ENCODE measurements at places on chromosomes 11 and 22.
A peak's percentile ranks its signal among the peaks of the same experiment; 100 is the strongest.

- DNase-seq: peak; percentile 19
Observed at GRCh38 chr11:60389279-60389910, 6.9 kb upstream of the MS4A14 start.

DNA sequence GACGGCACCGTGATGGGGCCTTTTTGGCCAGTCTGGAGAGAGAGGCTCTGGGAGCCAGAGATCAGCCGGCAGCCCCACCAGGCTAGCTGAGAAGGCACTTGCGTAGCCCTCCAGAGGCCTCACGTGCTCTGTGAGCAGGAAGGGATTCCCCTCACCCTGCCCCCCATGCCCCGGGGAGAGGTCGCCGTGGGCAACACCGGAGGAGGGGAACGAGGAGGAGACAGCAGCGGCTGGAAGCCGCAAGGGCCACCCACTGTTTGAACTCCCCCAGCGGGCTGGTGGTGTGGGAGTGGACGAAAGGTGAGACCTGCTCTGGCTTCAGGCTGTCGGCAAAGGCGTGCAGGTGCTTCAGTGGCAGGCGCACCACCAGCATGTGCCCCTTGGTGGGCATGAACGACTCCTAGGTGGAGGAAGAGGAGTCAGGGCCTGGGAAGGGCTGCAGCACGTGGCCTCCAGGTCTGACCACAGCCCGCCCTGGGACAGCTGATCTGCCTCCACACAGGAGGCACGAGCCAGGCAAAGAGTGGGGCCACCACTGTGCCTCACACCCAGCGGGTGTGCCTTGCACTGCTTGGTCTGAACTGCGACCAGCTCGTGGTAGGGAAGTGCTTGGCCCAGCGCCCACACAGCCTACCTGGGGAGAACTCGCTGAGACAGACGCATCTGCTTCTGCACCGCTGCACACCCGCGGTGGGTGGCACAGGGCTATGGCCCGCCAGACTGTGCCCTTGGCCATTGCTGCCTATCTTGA, 99.9 kb downstream of the MED15 start:
- DNase-seq: no peak

DNA sequence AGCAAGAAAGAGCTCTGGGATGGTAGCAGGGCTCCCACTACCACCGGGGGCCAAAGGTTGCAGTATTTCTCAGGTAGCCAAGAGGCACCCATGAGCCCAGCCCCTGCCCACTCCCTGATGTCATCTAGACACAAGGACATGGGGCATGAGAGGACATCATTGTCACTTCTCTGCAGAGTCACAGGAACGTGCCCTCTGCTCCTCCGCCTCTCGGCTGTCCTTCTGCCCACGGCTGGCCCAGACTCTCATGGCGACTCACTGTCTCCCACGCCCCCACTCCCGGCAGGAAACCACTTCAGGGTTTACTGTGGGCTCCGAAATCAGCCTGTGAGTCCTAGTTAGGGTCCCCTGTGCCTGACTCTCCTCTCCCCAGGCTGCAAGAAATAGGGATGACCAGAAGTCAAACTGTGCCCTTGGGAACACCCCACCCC, 1.8 kb upstream of the GAL start:
- no peak for DNase-seq

GRCh38 chr11:33461369-33462125, 204.4 kb downstream of the HIPK3 start:
- DNase-seq: no peak

DNA sequence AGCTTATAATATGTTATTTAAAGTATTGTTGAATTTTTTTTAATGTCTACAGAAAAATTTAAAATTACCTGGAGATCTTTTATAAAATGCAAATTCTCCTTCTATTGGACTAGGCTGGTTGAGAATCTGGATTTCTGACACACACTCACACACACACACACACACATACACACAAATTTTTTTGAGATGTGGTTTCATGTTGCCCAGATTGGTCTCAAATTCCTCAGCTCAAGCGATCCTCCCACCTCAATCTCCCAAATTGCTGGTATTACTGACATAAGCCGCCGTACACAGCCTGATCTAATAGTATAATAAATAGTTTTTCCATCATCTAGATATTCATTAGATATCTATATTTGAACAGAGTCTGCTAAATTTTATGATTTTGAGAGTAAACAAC, 4.5 kb upstream of the RFPL1 start:
- DNase-seq: no peak

GRCh38 chr11:127643268-127644058, 642.9 kb upstream of the KIRREL3 start:
- DNase-seq: no peak

Measured in CD4-positive, alpha-beta T cell treated with Interleukin-17A for 1 hour (primary cell).